Cardiac atrium fibroblast (primary cell): ENCODE measurements at places on chromosomes 3 and 15. TPM values are rescaled to one million over a fixed set of nuclear protein-coding genes. Genes with fewer than 3 reads are reported as not detected.

The GOLGA8T gene
- not detected in 2 replicates for total RNA-seq

The FSIP1 gene
- total RNA-seq = under 0.01 and 0.97 TPM in 2 replicates

The CASR gene
- not detected in 2 replicates for total RNA-seq

The HEXA gene
- 141 and 147 TPM in 2 replicates for total RNA-seq

The CMTM8 gene
- total RNA-seq = 1.8 and 7.8 TPM in 2 replicates

The PROK2 gene
- total RNA-seq = not detected in 2 replicates

The GATA2 gene
- total RNA-seq = 7.3 and 8.1 TPM in 2 replicates

The RTP4 gene
- 0.18 and 1.9 TPM in 2 replicates for total RNA-seq

The ANKUB1 gene
- total RNA-seq = not detected in 2 replicates

The FBN1 gene
- total RNA-seq = 911 and 1,039 TPM in 2 replicates

The SLC27A2 gene
- not detected in 2 replicates for total RNA-seq

The IL17RB gene
- not detected in 2 replicates for total RNA-seq

The ZNF620 gene
- 0.72 and 1.9 TPM in 2 replicates for total RNA-seq

The SLC28A2 gene
- not detected in 2 replicates for total RNA-seq

The RBM6 gene
- 16.7 and 26.5 TPM in 2 replicates for total RNA-seq

The TIGIT gene
- total RNA-seq = 0.32 TPM in 1 of 2 replicates, not detected in the other

The SOX2 gene
- not detected in 2 replicates for total RNA-seq

The CEP63 gene
- 8.8 and 21.4 TPM in 2 replicates for total RNA-seq

The INKA1 gene
- total RNA-seq = 1.4 and 3.6 TPM in 2 replicates

The CADPS gene
- not detected in 2 replicates for total RNA-seq

The PLA1A gene
- total RNA-seq = not detected in 2 replicates

The CD276 gene
- 94.4 and 150 TPM in 2 replicates for total RNA-seq

The ROPN1 gene
- not detected in 2 replicates for total RNA-seq

The CYP8B1 gene
- total RNA-seq = not detected in 2 replicates

The CCDC50 gene
- total RNA-seq = 109 and 156 TPM in 2 replicates

The RLBP1 gene
- total RNA-seq = not detected in 2 replicates

The GHSR gene
- total RNA-seq = not detected in 2 replicates

The ARGFX gene
- total RNA-seq = not detected in 2 replicates

The ECE2 gene
- total RNA-seq = not detected in 2 replicates

The C3orf85 gene
- not detected in 2 replicates for total RNA-seq

The LTK gene
- total RNA-seq = 0.32 TPM in 1 of 2 replicates, not detected in the other
